Small intestine (tissue), 16 donors: ENCODE measurements at places on chromosomes 6 and 20.

DNA sequence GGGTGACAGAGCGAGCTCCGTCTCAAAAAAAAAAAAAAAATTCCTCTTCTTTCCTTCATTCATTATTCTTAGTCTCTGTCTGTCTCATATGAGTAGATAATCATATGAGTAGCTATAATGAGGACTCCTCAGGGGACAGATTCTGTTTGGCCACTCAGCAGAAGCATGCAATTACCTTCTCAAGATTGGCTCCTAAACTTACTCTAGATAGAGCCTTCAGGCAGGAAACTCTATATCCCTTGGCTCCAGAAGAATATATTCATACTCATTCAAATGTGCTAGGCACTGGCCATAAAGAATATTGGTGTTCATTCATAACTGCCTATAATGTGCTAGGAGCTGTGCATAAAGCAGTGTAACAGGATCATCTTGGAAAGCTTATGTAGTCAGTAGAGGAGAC, 2.2 kb upstream of the ACAT2 start:
- H3K27ac ChIP-seq = no peak overlapping the region
- H3K4me1 ChIP-seq = no peaks in the 10 kb centered on the region
- H3K27me3 ChIP-seq = no peaks in the 10 kb centered on the region
- H3K36me3 ChIP-seq = peaks cover 14% of the 10 kb centered on the region
- H3K4me3 ChIP-seq = no peak overlapping the region

- no peak overlapping the region for H3K4me3 ChIP-seq
- H3K27me3 ChIP-seq = no peaks in the 10 kb centered on the region
- no peaks in the 10 kb centered on the region for H3K4me1 ChIP-seq
- peaks cover 19% of the 10 kb centered on the region for H3K36me3 ChIP-seq
- H3K27ac ChIP-seq = no peak overlapping the region
These were observed 37.3 kb upstream of the PLCG1 start for GRCh38 chr20:41100001-41100480.

DNA sequence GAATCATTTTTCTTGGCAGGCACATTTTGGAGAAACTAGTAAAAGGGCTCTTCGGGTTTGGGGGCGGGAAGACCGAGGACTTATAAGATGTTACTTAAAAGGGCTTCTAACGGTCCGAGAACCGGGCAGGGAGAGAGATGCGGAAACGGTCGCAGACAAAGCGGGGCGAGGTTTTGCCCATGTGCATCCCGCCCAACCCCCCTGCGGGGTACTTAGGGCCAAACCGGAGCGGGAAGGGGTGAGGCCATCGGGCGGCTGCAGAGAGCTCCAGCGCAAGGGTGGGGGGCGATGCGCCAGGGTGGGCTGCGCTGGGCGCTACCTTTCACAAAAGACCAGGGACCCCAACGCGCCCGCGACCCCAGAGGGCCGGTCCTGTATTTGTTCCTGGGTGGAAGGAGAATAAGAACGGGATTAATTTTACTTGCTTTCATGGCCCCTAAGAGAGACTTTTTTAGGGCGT, 616 bp downstream of the TUBB start:
- peak overlapping the region; percentile 92 for H3K4me3 ChIP-seq
- no peaks in the 10 kb centered on the region for H3K4me1 ChIP-seq
- H3K36me3 ChIP-seq = no peaks in the 10 kb centered on the region
- peak overlapping the region; percentile 97 for H3K27ac ChIP-seq
- no peaks in the 10 kb centered on the region for H3K27me3 ChIP-seq

DNA sequence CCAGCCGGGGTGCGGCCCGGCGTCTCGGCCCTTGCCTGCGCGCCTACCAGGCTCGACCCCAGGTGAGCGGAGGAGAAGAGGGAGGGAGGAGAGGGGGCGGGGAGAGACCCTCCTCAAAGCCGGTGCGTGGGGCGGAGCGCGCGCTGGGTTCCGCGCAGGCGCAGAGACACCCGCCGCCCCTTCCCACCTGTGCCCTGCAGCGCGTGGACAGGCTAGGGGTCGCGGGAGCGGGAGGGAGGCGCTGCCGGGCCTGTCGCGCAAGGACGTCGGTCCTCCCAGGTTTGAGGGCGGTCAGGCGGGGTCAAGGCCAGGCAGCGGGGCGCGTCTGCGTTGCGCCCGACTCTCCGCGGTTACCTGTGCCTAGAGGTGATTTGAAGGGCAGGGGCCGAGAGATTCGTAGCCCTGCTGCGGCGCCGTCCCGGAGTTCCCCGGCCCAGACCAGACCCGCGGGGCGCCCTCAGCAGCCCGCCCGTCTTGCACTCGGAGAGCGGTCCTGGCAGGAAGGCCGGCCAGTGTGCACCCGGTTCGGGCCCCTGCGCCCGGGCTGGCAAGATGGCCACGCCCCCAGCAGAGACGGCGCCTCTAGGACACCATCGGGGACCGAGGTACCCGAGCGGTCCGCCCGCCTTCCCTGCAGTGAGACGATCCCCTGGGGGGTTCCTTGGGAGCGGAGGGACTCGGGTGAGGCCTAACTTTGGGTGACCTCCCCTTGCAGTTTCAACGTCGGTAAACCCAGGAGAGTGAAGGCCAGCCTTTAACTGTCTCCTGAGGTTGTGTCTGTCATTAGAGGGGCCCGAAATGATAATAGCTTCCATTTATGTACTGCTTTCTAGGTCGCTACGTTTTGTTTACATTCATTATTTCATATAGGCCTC, 546 bp downstream of the C6orf136 start:
- peak overlapping the region; percentile 63 for H3K4me3 ChIP-seq
- H3K36me3 ChIP-seq = peaks cover under 1% of the 10 kb centered on the region
- peak; percentile 89 for DNase-seq
- no peaks in the 10 kb centered on the region for H3K27me3 ChIP-seq
- H3K27ac ChIP-seq = peak overlapping the region; percentile 93

DNA sequence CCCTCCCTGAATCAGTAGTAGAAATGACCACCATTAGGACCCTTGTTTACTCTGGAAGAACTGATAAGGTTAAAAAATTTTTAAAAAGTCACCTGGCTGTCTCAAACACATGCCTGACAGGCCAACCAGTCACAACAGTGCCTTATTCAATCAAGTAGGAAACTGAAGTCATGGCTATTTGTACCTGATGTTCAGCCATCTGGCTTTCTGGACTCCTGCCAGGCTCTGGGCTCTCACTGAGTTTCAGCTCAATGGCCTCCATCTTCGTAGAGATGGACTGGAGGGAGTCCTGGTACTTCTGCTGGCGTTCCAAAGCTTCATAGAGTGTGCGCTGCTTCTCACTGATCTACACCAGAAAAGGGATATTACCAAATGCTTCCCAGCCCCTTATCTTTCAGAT, 343.8 kb downstream of the SYNE1 start:
- peaks cover 9% of the 10 kb centered on the region for H3K36me3 ChIP-seq
- H3K27me3 ChIP-seq = no peaks in the 10 kb centered on the region
- no peak overlapping the region for H3K27ac ChIP-seq
- H3K4me1 ChIP-seq = no peaks in the 10 kb centered on the region
- no peak for DNase-seq
- no peak overlapping the region for H3K4me3 ChIP-seq

DNA sequence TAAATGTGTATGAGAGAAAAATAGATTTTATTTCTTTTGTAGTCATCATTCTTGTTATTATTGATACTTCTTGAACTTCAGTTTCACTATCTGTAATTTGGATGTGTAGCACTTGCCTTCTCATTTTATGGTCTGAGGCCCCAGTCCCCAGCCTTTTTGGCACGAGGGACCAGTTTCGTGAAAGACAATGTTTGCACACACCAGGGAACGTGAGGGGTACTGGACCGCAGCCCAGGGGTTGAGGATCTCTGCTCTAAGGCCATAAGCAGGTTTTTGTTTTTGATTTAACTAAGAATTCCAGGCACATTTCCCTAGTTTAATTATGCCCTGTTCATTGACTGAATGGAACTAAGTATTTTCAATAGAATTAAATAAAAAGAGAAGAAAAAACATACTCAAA, 261.5 kb downstream of the BMP2 start:
- no peak overlapping the region for H3K27ac ChIP-seq
- no peaks in the 10 kb centered on the region for H3K27me3 ChIP-seq
- H3K4me3 ChIP-seq = no peak overlapping the region
- H3K36me3 ChIP-seq = no peaks in the 10 kb centered on the region
- no peaks in the 10 kb centered on the region for H3K4me1 ChIP-seq

- no peaks in the 10 kb centered on the region for H3K4me1 ChIP-seq
- H3K27ac ChIP-seq = no peak overlapping the region
- H3K36me3 ChIP-seq = no peaks in the 10 kb centered on the region
- peaks cover 4% of the 10 kb centered on the region for H3K27me3 ChIP-seq
These were observed 54.9 kb downstream of the ZBTB9 start for GRCh38 chr6:33508935-33509926.

DNA sequence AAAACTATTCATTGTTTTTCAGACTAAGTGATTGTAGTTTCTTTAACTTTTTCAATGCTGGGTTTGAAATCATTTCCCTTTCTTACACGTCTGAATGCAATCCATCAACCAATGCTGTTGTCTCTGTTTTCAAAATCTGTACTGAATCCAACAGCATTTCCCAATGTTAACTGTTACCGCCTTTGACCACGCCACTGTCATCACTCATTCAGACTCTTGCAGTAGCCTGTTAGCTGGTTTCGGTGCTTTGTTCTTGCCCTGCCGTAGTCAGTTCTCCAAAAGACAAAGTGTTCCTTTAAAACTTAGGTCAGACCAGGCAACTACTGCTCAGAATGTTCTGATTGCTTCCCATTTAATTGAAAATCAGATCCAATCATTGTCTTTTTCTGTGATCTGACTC, 131.3 kb downstream of the PLCB4 start:
- H3K4me1 ChIP-seq = no peaks in the 10 kb centered on the region
- DNase-seq = no peak
- no peak overlapping the region for H3K27ac ChIP-seq
- no peak overlapping the region for H3K4me3 ChIP-seq
